ENCODE measurements at places on chromosomes 13 and 19.

DNA sequence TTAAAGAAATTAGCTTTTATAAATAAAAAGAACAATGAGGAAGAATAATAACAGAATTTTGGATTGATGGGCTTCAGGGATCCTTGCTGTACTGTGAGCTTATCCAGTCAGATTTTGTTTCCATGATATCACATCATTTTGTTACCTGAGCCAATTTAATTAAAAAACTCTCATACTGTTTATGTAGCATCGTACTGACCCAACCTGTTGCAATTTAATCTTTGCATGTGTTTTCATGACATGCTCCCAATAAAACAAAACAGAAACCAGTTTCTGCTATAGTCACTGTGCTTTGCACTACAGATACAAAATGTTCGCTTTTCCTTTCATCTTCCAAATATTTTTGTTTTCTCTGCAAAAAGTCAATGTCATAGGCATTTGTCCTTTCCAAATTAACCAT lies 109.7 kb upstream of the RNF113B start:
- DNase-seq, result no peak

- DNase-seq, result no peak
Measured at GRCh38 chr19:58395979-58396627, 647 bp downstream of the RNF225 start.

GRCh38 chr19:7762719-7763293 lies at the start of gene CLEC4M:
Gene CLEC4M (plus strand): TSS chr19:7763243. CDS start chr19:7763267, 24 bp downstream.
- DNase-seq, result no peak

DNA sequence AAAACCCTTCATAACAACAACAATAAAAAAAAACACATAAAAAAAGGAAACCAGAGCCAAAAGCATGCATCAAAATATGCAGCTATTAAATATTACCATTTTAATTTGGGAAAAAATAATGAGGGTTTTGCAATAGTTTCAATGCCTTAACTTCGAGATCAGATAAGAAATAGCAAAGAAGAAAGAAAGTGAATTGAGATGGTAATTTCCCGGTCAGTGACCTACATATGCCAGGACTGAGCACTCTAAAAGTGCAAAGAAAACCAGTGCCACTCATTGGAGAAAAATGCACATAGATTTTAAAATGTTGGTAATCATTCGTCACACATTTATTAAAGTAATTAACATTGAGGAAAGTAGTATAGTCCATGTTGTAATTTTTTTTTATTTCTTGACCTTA lies 944.2 kb downstream of the EFNB2 start:
- DNase-seq, result no peak

DNA sequence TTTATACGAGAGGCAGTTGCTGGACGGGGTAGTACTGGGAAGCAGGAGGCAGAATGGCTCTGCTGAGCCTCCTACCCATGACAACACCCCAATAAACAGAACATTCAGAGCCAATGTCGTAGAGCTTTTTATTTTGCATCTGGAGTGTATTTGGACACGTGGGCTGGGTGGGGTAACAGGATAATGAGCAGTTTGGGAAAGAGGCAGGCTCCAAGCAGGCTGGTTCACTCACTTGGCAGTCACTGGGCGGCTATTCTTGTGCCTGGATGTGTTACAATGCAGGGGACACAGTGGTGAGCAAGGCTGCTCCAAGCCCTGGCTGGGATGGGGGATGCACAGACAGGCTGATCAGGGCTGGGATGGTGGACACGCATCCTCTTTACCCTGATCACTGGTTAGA lies 9.5 kb downstream of the ACTMAP start:
- DNase-seq, result no peak

GRCh38 chr13:28470296-28470695 lies 24.6 kb downstream of the FLT1 start:
- no peak for DNase-seq

GRCh38 chr13:107906131-107906530 lies 309.2 kb downstream of the LIG4 start:
- no peak for DNase-seq

- DNase-seq, result peak; percentile 85
Measured at GRCh38 chr13:101499406-101499805, 46.9 kb downstream of the ITGBL1 start.

GRCh38 chr13:33080972-33081590 lies 64.9 kb downstream of the KL start:
- DNase-seq, result no peak

GRCh38 chr13:57345526-57345925 lies 178.5 kb downstream of the PRR20E start:
- DNase-seq, result no peak

- no peak for DNase-seq
Measured at GRCh38 chr13:48510698-48511097, 22.2 kb downstream of the RCBTB2 start.

DNA sequence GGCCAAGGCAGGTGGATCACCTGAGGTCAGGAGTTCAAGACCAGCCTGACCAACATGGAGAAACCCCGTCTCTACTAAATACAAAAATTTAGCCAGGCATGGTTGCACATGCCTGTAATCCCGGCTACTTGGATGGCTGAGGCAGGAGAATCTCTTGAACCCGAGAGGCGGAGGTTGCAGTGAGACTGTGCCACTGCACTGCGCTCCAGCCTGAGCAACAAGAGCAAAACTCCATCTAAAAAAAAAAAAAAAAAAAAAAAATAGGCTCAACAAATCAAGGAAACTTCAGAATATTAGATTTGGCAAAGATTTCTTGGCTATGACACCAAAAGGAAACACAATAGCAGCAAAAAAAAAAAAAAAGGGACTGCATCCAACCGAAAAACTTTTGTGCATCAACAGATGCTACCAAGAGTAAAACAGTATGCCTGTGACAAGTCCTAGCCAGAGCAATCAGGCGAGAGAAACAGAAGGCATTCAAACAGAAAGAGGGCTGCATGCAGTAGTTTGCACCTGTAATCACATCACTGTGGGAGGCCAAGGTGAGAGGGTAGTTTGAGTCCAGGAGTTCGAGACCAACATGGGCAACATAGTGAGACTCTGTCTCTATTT lies 23.8 kb downstream of the ZNF160 start:
- DNase-seq, result no peak

DNA sequence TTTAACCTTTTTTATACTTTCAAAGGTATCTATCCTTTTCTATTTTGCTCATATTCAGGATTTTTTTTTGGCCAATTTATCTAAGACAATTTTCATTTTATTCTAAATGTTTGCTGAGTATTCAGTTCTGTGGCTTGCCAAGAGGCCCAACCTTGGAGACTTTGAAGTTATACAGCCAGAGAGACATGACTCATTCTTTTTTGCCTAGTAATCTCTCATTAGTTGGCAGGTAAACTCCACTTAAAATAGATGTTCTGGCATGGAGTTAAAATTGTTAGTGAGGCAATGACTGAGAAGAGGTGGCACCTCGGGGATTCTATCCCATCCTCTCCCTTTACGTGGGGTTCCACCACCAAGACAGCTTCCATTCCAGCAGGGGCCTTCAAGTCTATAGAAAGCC lies 213.8 kb downstream of the KCTD12 start:
- no peak for DNase-seq

DNA sequence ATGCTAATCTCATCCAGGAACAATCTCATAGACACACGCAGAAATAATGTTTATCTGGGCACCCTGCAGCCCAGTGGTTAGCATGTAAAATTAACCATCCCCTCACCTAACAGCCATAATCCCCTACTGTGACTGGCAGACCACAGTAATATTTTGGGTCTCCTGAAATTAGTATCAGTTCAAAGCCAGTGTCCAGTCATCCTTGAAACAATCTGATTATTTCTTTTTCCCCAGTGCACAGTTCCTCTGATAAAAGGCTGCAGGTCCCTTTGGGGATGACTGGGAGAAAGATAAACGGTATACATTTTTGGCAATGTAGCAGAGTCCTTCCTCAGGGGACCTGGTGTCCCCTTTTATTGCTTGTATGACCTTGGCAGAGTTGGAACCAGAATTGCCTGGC lies 50.4 kb upstream of the CYSLTR2 start:
- no peak for DNase-seq

DNA sequence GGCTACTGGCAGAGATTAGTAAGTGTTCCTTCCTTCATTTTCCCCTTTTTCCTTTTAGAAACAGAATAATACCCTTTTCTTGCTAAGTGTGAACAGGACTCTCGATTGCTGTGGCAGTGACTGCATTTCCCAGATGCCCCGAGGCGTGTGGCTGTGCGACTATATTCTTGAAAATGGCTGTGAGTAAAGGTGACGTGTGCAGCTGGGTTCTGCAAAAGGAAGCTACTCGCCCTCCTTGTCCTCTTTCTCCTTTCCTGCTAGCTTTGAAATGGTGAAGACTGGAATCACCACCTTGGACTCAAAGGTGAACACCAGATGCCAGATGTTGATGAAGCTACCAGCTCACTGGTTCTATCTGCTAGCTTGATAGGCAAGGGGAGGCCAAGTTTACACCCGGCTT lies 121.4 kb downstream of the MIPEP start:
- no peak for DNase-seq

- no peak for DNase-seq
Measured at GRCh38 chr19:29086182-29086581, 126.8 kb downstream of the UQCRFS1 start.

DNA sequence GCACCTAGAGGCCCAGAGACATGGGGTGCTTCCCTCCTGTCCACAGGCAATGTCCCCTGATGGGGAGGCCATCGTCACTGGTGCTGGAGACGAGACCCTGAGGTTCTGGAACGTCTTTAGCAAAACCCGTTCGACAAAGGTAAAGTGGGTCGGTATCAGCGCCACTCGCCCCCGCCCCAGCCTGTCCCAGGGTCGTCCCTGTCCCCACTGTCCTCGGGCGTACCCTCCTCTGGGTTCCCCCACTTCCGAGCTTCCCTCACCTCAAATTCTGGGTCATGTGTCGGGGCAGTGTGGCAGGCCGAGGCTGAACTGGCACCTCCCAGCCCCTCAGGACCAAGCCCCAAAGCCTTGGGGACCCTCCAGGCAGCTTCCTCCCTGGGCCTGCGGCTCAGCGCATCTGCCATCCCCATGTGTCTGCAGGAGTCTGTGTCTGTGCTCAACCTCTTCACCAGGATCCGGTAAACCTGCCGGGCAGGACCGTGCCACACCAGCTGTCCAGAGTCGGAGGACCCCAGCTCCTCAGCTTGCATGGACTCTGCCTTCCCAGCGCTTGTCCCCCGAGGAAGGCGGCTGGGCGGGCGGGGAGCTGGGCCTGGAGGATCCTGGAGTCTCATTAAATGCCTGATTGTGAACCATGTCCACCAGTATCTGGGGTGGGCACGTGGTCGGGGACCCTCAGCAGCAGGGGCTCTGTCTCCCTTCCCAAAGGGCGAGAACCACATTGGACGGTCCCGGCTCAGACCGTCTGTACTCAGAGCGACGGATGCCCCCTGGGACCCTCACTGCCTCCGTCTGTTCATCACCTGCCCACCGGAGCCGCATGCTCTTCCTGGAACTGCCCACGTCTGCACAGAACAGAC lies 4.4 kb upstream of the TEKTIP1 start:
- no peak for DNase-seq

DNA sequence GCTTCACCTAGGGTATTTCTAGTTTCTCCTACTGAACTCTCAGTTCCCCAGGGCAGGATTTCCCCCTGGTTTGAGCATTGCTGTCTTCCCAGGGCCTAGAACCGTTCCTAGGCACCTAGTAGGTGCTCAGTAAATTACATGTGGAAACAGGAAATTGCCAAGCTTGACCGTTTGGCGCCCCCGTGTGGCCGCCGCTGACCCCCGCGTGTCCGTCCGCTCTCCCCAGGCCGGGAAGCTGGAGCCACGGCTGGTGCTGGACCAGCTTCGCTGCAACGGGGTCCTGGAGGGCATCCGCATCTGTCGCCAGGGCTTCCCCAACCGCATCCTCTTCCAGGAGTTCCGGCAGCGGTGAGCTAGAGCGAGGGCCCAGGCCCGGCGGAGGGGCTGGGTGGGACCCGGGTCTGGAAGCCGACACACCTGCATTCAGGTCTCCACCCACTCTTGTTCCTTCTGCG lies 55.5 kb downstream of the MYH14 start:
- no peak for DNase-seq

DNA sequence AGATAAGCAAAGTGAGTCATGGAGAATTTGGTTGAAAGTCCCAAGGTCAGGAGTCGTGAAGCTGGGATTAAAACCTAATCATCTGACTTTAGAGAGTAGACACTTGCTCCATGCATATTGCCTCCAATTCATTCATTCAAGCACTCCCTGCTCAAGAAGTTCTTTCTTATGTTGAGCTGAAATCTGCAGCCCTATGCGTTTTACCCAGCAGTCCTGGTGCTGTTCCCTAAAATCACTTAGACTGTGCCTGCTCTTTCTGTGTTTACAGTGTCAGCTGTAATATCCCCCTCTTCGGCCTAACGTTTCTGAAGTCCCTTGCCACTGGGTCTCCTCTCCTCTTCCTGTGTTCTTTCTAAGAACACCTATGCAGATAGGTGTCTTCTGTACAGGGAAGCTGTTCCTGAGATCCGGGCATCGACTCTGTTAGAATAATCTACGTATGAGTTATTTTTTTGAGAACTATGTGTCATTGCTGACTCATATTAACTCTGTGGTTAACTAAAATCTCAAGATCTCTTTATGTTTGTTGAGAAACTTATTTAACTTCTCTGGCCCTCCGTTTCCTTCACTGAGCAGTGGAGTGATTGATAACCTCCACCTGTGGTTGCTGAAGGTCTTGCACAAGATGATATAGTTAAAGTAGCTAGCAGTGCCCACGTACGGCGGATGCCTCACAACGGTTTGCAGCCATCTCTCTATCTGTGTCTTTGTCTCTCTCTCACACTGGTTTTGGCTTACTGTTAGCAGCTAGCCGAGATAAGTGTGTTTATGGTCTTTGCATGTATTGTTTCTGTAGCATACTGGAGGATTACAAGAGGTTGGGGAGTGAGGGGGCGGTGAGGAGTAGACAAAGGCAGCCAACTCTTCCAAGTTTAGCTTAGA lies 4.7 kb downstream of the ALOX5AP start:
- peak; percentile 15 for DNase-seq

DNA sequence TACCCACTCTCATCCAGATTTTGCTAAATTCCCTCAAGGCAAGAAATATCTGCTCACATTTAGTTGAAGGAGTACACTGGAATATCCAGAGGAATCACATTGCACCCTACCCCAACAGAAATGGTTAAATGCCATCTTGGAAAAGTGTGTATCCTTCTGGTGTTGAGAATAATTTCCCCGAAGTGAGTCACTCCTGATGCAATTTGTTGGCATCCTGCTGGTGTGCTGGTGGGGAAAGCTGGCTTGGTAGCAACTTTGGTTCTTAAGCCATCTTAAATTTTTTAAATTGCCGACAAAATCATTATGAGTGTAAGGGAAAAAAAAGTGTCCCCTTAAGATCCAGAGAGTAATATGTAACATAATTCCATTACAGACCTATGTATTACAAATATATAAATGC lies 337.3 kb upstream of the DACH1 start:
- DNase-seq, result peak; percentile 18

GRCh38 chr13:34672631-34673030 lies 269.4 kb upstream of the NBEA start:
- no peak for DNase-seq

- DNase-seq, result no peak
Measured at GRCh38 chr13:76879203-76879882, 6.9 kb downstream of the KCTD12 start.
